ENCODE measurements at places on chromosomes 3 and 15.
A peak's percentile ranks its signal among the peaks of the same experiment; 100 is the strongest.

DNA sequence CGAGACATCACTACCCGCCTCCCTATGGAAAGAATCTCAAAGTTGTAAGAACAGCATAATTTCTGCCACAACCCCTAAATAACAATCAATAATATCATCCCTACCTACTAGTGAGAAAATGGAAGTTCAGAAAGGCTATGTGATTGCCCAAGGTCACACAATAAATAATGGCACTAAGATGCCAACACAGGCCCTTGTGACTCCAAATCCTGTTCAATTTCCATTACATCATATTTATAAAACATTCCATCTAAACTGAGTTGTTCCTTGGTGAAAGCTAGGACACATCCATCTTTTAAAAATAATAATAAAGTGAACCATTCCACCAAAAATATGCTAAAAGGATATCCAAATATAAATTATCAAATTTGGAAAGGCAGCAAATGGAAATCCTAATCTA is 144.6 kb downstream of the MAGI1 start:
- H3K4me3 ChIP-seq: no peak overlapping the region
- no peaks in the 10 kb centered on the region for H3K27me3 ChIP-seq
- peaks cover 47% of the 10 kb centered on the region for H3K4me1 ChIP-seq
- peak overlapping the region; percentile 42 for H3K27ac ChIP-seq
- no peak for DNase-seq

DNA sequence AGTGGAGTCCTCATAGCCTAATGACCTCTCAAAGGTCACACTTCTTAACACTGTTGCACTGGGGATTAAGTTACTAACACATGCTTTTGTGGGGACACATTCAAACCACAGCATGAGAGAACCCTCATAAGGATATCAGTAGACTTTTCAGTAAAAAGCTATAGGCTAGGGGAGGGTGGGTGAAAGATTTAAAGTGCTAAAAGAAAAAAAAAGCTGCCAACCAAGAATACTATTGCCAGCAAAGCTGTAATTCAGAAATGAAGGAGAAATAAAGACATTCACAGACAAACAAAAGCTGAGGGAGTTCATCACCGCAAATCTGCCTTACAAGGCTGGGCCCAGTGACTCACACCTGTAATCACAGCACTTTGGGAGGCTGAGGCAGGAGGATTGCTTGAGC is 50.4 kb upstream of the PRSS50 start:
- H3K4me3 ChIP-seq: no peak overlapping the region
- no peak for DNase-seq
- no peaks in the 10 kb centered on the region for H3K4me1 ChIP-seq
- H3K27ac ChIP-seq: no peak overlapping the region

- peak overlapping the region; percentile 95 for H3K27ac ChIP-seq
- H3K36me3 ChIP-seq: no peaks in the 10 kb centered on the region
- H3K4me1 ChIP-seq: peaks cover 20% of the 10 kb centered on the region
- peak overlapping the region; percentile 86 for H3K4me3 ChIP-seq
These were observed 45.9 kb upstream of the THUMPD3 start for GRCh38 chr3:9316881-9317361.

GRCh38 chr15:91142106-91142744 is 42.2 kb downstream of the SV2B start:
- no peak overlapping the region for H3K27ac ChIP-seq
- H3K36me3 ChIP-seq: no peaks in the 10 kb centered on the region
- H3K4me1 ChIP-seq: no peaks in the 10 kb centered on the region
- no peak overlapping the region for H3K4me3 ChIP-seq

- H3K36me3 ChIP-seq: no peaks in the 10 kb centered on the region
- no peaks in the 10 kb centered on the region for H3K4me1 ChIP-seq
- H3K27me3 ChIP-seq: peaks cover 20% of the 10 kb centered on the region
- no peak overlapping the region for H3K4me3 ChIP-seq
- no peak overlapping the region for H3K27ac ChIP-seq
These were observed 213.8 kb downstream of the RPLP1 start for GRCh38 chr15:69666441-69666882.

DNA sequence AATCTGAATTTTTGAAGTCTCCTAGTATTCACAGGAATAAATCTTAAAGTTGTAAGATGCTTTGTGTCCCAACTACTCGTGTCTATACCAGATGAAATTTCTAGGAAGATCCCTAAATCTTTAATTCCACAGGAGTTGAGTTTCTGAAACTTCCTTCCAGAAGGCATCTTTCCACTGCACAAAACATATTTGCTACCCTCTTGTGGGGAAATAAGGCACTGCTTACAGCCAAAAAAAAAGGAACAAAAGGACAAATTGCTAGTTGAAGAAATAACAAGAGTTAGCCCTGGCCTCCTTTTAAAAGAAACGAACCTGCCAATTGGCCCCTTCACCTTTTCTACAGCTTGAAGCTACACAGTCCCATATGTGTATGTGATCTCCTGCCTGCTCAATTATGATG is 54.0 kb downstream of the TAFA4 start:
- no peaks in the 10 kb centered on the region for H3K4me1 ChIP-seq

GRCh38 chr3:79245284-79246138 is 522.3 kb downstream of the ROBO1 start:
- H3K27me3 ChIP-seq: no peaks in the 10 kb centered on the region
- H3K4me3 ChIP-seq: no peak overlapping the region
- H3K4me1 ChIP-seq: peaks cover 16% of the 10 kb centered on the region
- no peaks in the 10 kb centered on the region for H3K36me3 ChIP-seq

DNA sequence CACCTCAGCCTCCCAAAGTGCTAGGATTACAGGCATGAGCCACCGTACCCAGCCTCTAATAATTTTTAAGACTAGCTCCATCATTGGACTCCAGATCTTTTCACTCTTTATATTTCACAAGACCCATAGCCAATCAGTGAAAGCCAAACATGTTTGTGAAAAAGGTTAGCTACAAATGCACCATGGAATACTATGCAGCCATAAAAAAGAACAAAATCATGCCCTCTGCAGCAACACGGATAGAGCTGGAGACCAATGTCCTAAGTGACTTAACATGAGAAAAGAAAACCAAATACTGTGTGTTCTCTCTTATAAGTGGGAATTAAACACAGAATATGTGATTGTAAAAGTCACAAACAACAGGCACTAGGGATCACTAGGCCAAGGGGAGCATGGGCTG is 3.2 kb downstream of the SCAPER start:
- H3K4me1 ChIP-seq: peaks cover 31% of the 10 kb centered on the region
- H3K36me3 ChIP-seq: no peaks in the 10 kb centered on the region
- no peaks in the 10 kb centered on the region for H3K27me3 ChIP-seq
- no peak overlapping the region for H3K4me3 ChIP-seq
- no peak overlapping the region for H3K27ac ChIP-seq
- no peak for DNase-seq

GRCh38 chr3:170064108-170064507 is 26.3 kb downstream of the GPR160 start:
- no peaks in the 10 kb centered on the region for H3K4me1 ChIP-seq
- DNase-seq: no peak
- no peak overlapping the region for H3K27ac ChIP-seq

DNA sequence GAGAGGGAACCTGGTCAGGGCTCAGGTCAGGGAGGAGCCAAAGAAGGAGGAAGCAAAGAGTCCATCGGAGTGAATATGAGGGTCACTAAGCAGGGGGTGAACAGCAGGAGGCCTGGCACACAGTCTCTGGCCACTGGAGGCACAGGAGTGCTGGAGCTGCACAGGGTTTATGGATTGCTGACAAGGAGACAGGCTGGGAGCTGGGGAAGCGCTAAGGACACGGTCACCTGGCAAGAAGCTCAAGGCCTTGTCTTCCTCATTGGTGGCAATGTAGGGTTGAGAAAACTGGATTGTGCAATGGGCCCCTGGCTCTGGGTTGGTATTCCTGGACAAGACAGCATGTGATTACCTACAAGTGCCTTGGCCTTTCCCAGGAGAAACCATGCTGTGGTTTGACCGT is 5.8 kb upstream of the CAMP start:
- no peaks in the 10 kb centered on the region for H3K4me1 ChIP-seq
- DNase-seq: no peak
- no peak overlapping the region for H3K27ac ChIP-seq
- H3K27me3 ChIP-seq: peaks cover 41% of the 10 kb centered on the region
- no peaks in the 10 kb centered on the region for H3K36me3 ChIP-seq

DNA sequence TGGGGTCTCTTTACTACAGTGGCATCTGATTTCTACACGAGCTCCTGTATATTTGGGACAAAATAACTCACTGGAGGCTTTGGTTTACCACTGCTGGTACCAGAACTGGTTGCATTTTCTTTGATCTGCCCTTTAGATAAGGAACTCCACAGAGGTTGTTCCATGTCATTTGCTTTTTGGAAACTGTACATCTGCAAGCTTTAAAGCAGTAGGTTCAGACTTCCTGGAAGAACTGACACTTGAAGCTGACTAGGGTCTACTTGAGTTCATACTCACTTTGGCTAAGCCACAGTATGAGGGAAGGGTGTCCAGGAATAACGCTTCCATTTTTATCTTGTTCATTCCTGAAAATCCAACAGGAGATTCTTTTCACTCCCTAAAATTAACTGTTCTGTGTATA is 86.4 kb downstream of the WWTR1 start:
- H3K27ac ChIP-seq: peak overlapping the region; percentile 97
- peaks cover 83% of the 10 kb centered on the region for H3K4me1 ChIP-seq
- no peak for DNase-seq
- H3K4me3 ChIP-seq: no peak overlapping the region

- H3K4me3 ChIP-seq: no peak overlapping the region
- no peak for DNase-seq
- H3K36me3 ChIP-seq: no peaks in the 10 kb centered on the region
- no peaks in the 10 kb centered on the region for H3K4me1 ChIP-seq
- peaks cover 2% of the 10 kb centered on the region for H3K27me3 ChIP-seq
These were observed 69.3 kb downstream of the CLSTN2 start for GRCh38 chr3:140004271-140004670.

DNA sequence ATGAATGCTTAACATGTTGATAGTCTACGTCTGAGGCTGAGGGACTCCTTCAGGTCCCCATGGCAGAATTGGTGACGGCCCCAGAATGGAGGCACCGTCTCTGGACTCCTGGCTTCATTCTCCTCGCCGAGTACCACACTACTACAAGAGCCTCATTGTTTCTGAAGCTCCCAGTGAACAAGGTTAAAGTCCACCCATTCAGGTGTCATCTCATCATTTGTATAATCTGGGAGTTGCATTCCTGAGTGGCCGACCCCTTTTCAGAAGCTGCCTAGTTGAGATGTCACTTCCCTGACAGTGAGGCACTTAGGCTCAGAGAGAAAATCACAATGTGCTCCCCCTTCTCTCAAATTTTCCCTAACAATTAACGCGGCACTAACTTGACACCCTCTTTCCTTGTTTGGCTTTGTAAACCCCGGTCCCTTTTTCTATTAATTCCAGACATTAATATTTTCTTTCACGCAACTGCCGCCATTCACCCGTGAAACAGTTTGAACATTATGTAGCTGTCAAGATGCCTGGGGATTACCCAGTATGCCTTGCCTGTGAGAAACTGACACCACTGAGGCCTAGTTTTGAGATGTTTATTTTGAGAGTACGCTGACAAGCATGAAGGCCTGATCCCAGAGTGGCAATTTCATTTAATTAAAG is 105.6 kb downstream of the MCTP2 start:
- no peak for DNase-seq
- H3K36me3 ChIP-seq: no peaks in the 10 kb centered on the region
- H3K27ac ChIP-seq: no peak overlapping the region
- peaks cover 15% of the 10 kb centered on the region for H3K4me1 ChIP-seq

DNA sequence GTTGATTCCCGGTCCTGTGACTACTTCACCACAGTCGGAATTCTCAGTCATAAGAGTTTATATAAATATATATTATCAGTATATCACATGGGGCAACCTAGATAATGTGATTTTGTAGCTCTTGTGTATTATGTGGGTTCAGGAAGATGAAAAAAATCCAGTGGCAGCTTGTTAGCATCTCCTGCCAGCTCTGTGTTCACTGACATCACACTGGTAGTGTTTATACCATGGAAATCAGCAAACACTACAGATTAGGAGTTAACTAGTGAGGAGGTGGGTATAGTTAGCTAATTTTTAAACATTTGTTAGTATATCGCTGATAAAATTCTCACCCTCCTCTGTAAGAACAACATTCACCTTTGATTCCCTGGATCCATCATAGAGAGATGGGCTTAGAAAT is 44.5 kb upstream of the KCNMB2 start:
- DNase-seq: no peak
- no peak overlapping the region for H3K27ac ChIP-seq
- no peaks in the 10 kb centered on the region for H3K4me1 ChIP-seq
- H3K4me3 ChIP-seq: no peak overlapping the region

DNA sequence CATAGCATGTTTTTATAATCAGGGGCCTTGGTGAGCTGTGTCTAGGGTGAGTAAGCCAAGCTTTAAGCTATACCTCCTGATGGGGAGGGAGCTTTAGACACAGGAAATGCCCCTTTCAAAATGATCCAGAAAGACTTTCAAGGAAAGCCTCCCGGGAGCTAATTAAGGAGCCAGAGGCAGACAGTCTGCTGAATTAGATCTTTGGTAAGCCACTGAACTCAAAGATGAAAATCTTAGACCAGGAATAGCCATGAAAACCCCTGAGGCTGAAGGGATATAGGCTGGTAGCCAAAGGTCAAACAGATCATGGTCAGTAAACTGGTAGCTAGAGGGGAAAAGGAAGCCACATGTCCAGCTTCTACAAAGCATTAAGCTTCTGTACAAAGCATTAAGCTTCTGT is 42.7 kb upstream of the GAP43 start:
- peaks cover 8% of the 10 kb centered on the region for H3K4me1 ChIP-seq
- H3K36me3 ChIP-seq: no peaks in the 10 kb centered on the region
- no peak for DNase-seq
- no peak overlapping the region for H3K27ac ChIP-seq

GRCh38 chr3:166104938-166105337 is 267.7 kb upstream of the BCHE start:
- no peaks in the 10 kb centered on the region for H3K36me3 ChIP-seq
- H3K27ac ChIP-seq: no peak overlapping the region
- H3K27me3 ChIP-seq: no peaks in the 10 kb centered on the region

- no peak overlapping the region for H3K4me3 ChIP-seq
- DNase-seq: peak; percentile 48
- no peaks in the 10 kb centered on the region for H3K4me1 ChIP-seq
- no peaks in the 10 kb centered on the region for H3K36me3 ChIP-seq
These were observed 24.5 kb upstream of the RAD18 start for GRCh38 chr3:8987645-8988383.

DNA sequence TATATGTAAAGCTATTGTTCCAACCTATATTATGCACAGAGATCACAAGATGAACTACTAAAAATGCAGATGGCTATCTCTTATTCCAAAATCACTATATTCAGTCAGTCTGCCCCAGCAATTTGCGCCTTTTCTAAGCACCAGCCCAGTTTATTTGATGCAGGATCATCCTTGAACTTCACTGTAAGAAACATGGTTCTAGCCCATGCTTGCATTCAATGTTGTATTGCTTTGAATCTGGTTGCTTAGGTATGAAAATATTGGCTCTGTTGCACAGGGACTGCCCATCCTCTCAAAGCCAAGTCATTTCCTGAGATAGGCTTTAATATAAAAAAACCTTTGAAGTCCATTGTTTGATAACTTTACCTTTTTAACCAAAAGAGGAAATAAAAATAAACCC is 170.5 kb upstream of the LRIG1 start:
- DNase-seq: no peak
- no peaks in the 10 kb centered on the region for H3K36me3 ChIP-seq
- no peak overlapping the region for H3K4me3 ChIP-seq
- H3K27me3 ChIP-seq: no peaks in the 10 kb centered on the region
